NK-92 treated with Interleukin-12 subunit alpha and Interleukin-12 subunit beta, amount 100 ng/mL, for 24 hours (cell line): ENCODE measurements at places on chromosomes 12 and 14.

- no peak for DNase-seq
These were observed 156.6 kb downstream of the FOXA1 start for GRCh38 chr14:37438444-37438843.

- no peak for DNase-seq
These were observed 10.9 kb downstream of the HRK start for GRCh38 chr12:116870306-116870705.

DNA sequence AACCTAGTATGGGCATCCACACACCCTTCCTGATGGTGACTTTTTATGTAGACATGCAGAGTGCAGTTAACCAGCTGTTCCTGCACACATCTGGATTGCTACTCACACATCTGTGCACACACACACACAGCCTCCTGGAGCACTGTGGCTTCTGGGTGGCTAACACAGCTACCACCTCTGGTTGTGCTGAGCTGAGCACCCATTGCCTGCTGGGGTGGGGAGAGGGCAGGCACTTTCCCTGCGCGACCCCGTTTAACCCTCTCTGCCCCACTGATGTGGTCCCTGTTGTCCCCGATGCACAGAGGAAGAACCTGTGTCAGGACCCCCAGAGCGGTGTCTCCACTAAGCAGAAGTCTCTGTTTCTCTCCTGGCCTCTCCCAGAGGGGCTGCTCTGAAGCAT, 14.4 kb upstream of the SERPINA3 start:
- DNase-seq: no peak

GRCh38 chr12:9227950-9228349, 19.8 kb upstream of the PZP start:
- no peak for DNase-seq

- DNase-seq: no peak
These were observed 13.5 kb downstream of the SCNN1A start for GRCh38 chr12:6361834-6362233.

GRCh38 chr14:37034410-37035285, 137.8 kb downstream of the SLC25A21 start:
- no peak for DNase-seq
